Fibroblast of lung (primary cell): ENCODE measurements at places on chromosomes 16 and 17.

GRCh38 chr17:40093580-40094201, 6.7 kb downstream of the NR1D1 start:
- DNase-seq, result no peak

DNA sequence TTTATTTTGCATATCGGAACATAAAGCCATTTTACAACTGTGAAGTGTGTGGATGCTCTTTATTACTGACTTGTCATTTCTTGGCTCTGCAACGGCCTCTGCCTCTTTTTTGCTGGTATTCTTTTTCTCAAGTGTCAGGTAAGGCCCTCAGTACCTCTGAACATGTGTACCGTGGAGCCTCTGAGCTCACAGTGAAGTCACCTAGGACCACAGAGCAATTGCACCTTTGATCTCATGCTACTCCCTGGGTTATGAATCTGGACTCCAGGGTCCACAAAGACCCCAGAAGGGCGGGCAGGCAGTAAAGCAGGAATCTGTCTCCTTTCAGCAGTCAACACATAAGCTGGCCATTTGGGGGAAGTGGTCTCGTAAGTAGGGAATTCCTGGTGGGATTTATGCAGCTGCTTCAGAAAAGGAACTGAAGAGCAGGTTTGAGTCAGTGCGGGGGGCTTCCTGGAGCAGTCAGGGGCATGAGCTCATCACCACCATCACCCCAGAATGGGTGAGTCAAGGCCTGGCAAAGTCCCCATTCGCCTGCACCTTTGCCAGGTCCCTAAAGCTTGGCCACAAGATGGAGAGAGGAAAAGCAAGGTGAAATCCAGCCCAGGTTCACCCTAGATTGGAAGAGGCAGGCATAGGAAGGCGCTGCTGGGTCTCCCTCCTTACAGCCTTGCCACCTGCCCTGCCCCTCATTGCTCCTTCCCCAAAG, 33.0 kb downstream of the TBX4 start:
- no peak for DNase-seq

DNA sequence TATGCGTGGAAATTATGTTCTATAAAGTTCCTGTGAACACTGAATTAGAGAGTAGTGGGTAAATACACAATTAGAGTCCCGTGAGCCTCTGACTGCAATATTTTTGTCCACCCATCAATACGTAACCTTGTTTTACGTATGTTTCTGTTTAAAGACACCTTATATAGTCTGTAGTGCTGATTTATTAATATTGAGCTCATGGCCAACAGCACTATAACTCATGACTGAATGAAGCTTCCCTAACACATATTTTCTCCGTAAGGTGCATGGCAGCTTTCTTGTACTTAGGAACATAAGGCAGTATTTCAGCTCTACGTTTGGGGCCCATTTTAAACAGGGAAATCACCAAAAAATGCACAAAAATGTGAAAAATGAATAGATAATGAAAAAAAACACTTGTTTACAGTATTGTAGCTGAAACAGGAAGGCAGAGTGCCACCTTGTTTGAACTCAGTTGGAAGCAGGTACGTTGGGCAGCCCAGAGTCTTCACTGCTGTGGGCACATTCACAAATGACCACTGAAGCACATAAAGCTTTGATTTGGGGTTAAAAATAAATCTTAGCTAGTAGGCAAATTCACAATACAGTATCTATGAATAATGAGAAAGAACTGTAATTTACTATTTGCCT, 108.5 kb downstream of the CNTNAP4 start:
- no peak for DNase-seq

GRCh38 chr17:67659028-67659427, 58.7 kb upstream of the NOL11 start:
- no peak for DNase-seq

GRCh38 chr17:39115135-39115534, 36.3 kb downstream of the PLXDC1 start:
- DNase-seq, result peak; percentile 25

DNA sequence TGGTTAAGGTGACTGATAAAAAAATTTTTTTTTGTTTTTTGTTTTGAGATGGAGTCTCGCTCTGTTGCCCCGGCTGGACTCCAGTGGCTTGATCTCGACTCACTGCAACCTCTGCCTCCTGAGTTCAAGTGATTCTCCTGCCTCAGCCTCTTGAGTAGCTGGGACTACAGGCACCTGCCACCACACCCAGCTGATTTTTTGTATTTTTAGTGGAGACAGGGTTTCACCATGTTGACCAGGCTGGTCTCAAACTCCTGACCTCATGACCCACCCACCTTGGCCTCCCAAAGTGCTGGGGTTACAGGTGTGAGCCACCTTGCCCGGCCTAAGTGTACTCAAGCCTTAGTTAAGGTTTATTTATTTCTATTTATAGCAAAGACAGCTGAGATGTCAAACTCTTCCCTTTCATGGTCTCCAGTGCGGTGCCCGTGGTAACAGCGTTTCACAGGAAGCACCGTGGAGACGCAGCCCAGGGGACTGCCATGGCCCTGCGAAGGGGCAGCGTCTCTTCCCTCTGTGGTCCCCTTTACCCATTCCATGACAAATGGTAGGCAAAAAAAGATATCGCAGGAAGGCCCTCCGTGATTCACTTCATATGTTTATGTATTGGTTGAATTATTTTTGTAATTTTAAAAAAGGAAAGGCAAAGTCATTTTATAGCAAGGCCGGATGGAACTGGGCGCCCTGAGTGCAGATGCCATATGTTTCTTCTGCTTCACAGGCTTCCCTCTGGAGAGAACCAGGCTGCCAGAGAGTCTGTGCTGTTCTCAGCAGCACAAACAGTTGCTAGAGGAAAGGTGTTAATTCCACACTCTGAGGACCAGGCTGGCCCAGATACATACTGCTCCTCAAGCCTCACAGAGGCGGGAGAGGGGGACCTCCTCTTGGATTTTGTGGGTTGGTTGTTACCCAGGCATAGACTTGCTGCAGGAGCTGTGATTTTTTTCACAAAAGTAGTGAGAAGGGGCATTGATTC, 29.2 kb downstream of the DDX19A start:
- DNase-seq, result no peak

DNA sequence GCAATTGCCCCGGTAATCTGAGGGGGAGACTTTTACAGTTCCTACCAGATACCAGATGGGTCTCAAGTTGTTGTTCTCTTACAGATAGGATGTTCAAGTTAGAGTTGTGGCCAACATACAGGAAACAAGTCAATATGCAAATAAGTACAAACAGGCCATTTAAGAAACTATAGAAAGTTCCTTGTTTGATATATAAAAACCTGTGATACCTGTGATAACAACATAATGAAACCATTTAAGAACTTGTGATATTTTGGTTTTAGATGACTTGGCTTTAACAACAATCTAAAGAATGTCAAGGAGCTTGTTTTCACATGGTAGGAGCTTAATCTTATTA, 16.8 kb downstream of the CDR2 start:
- peak; percentile 15 for DNase-seq

- no peak for DNase-seq
Measured at GRCh38 chr16:83046664-83047063, 419.9 kb downstream of the CDH13 start.

DNA sequence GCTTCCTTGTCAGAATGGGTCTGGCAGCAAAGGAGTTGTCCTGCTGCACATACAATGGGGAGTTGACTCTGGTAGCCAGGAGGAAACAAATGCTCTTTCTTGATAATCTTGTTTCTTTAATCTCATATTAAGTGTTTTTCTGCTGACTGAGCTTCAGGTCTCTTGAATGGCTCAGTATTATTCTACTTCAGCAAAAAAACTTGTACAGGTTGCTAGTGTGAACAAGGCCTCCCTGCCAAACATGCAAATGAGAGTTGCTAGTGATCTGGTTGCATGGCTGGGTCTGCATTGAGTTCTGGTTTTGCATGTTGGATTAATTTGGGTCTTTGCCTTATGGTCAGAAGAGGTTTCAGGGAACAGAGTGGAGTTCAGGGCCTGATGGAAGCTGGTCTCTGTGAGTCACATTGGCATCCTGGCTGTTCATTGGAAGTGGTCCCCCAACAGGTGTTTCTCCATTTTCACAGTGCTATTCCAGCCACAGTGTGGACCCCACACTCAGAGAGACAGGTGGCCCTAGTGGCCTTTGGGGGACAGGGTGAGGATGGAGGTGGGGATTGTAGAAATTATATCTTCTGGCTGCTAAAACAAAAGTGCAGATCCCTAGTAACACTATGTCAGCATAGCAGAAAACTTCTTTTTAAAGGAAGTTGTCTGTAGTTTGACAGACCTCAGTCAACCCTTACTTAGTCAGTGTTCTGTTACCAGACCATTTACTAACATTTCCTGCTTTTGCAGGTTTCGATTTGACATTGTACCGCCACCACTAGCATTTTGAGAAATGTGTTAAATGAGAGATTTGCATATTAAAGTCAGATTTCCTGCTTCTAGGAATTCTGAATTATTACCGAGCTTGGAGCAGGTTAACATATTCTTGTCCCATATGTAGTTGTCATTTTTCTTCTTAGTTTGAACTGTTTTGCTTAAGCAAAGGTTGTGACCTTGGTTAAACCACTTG, 47.1 kb downstream of the EPN2 start:
- DNase-seq, result no peak

GRCh38 chr16:84730406-84731106, 30.8 kb downstream of the USP10 start:
- peak; percentile 95 for DNase-seq

- no peak for DNase-seq
Measured at GRCh38 chr17:11142231-11142630, 98.8 kb upstream of the SHISA6 start.

DNA sequence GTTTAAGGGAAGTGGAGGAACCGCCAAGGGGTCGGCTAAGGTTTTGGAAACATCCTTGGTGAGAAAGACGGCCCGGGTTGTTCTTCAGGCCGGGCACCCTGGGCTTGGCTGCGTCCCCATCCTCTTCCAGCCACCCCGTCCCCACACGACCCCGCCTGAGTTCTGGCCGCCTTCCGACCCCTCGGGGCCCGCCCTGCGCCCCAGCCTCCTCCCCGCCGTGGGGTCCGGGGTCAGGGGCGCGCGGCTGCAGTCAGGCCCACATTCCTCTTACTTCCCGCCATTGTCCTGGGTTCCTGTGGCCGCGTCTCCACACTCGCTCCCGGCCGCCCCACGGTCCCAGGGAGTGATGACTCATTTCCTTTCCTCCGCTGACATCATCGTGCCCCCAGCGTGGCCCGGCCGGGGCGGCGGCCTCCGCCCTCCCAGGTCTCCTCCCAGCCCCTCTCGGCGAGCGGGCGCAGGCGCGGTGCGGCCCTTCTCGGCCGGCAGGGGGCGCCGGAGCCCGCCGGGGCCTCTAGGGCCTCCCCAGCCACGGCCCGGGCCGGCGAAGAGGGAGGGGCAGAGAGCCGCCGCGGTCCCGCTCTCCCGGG, 59.6 kb downstream of the WSB1 start:
- peak; percentile 94 for DNase-seq

GRCh38 chr16:10368969-10369551, 16.8 kb upstream of the ATF7IP2 start:
- DNase-seq, result peak; percentile 26

DNA sequence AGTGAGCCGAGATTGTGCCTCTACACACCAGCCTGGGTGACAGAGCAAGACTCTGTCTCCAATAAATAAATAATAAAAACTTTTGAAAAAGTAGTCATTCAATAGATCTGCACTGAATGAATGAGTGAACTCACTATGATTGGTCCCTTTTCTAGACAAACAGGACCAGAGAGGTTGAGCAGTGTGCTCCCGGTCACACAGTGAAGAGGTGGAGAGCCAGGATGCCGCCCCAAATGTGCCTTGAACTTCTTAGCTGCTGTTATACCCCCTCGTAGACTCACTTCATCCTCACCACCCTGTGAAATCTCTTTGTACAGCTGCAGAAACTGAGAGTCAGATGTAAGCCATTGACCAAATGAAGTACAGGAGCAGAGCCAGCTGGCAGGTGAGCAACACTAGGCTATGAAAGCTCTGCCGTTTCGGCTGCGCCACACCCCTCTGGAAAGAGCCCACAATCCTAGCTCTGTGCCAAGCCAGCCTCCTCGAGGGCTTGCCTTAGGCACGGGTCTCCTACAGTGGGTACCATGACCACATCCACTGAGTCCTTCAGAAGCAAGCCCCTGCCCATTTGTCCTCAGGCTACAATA, 7.8 kb upstream of the KIAA0513 start:
- no peak for DNase-seq

GRCh38 chr16:67226295-67226803, 581 bp upstream of the TMEM208 start:
- no peak for DNase-seq

DNA sequence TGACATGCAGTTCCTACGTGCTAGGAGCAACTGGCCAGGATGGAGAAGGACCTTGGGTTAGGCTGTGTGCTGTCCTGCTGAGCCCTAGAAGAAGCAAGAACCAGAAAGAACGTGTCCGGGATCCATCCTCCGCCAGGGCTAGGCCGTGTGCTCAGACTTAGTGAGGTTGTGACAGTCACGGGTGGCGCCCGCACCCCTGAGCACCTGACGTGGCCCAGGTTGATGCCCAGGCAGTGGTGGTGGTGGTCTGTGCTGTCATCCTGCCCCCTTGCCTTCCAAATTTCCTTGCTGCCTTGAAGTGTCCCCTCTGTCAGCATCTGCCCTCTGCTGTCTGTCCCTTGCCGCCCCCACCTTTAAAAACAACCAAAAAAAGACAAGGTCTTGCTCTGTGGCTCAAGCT, 4.2 kb upstream of the GSE1 start:
- no peak for DNase-seq

DNA sequence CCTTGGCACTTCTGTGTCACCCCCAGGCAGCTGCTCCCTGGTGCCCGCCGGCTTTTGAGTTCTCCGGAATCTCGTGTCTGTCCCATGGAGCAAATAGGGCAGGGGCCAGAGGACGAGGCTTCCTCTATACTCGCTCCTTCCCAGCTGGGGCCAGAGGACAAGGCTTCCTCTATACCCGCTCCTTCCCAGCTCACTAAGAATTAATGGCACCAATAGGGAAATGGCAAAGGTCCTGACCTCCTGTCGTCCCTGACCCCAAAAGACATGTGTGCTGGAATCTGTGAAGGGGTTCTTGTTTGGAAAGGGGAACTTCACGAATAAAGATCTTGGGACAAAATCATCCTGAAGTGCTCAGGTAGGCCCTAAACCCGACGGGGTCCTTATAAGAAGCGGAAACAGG, 7.6 kb downstream of the SGSH start:
- DNase-seq, result no peak

- peak; percentile 4 for DNase-seq
Measured at GRCh38 chr16:76193906-76194615, 83.1 kb upstream of the CNTNAP4 start.

GRCh38 chr17:75428543-75429469, 23.3 kb upstream of the GRB2 start:
- peak; percentile 73 for DNase-seq
